ENCODE measurements at places on chromosomes 3 and 15.

DNA sequence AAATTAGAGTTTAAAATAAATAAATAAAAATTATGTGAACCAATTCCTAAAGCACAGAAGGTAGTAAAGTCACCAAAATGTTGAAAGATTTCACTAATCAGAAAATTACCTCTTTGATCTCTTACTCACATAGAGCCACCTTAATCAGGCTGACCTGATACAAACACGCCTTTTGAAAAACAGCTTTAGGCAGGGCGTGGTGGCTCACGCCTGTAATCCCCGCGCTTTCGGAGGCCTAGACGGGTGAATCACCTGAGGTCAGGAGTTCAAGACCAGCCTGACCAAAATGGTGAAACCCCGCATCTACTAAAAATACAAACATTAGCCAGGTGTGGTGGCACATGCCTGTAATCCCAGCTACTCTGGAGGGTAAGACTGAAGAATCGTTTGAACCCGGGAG, 1197.3 kb downstream of the ROBO1 start:
- no peak for DNase-seq

DNA sequence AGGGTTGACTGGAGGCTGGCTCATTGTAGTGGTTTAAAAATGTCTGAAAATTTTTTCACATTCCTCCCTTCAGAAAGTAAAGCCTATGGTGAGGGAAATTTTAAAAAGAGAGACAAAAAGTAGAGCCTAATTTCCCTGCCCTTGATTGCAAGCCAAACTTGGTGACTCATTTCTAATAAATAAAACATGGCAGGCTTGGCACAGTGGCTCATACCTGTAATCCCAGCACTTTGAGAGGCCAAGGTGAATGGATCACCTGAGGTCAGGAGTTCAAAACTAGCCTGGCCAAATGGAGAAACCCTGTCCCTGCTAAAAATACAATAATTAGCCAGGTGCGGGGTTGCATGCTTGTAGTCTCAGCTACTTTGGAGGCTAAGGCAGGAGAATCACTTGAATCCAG, 18.9 kb upstream of the ARRDC4 start:
- no peak for DNase-seq

DNA sequence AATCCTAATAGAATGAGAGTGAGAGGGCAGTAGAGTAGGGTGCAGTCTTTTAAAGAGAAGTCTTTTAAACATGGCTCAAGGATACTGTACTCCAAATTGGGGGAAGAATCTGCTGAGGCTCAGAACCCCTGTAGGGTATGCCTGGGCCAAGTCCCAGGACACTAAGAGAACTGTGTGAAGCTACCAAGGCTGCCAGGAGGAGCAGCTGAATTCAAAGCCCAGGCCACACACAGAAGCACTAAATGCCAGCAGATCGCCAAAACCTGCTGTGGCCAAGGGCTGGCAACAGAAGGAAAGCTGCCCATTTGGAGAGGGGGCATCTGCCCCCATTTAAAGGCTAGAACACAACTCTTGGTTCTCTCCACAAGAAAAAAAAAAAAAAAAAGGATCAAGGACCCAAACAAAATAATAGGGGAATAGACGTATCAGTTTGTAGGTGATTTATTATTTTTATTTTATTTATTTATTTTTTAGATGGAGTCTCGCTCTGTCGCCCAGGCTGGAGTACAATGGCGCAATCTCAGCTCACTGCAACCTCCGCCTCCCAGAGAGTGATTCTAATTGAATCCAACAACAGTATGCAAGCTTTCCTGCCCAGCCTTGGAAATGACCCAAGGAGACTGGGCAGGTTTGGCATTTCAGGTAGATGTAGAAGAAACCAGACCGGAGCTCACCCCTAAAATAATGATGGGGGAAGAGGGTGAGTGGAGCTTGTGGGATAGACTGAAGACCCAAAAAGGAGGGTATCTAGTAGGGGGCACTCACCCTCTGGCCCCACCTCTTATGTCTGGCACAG, 279.0 kb upstream of the WNT5A start:
- DNase-seq: no peak

DNA sequence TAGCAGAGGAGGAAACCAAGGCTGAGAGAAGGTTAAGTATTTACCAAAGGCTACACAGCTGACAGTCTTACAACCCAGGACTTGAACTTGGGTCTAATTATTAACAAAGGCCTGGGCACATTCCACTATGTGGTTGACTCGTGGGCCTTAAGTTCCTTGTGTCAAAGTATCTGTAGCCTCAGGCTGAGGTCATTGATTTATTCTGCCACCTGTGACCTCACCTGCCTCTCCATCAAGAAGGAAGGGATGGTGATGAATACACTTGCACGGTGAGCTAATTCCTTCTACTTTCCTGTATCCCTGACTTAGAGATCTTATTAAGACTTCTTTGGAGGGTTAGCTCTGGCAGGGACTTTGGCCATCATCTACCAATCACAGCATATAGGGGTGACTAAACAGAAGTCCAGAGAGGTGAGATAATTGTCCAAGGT, 19.9 kb upstream of the LRRC58 start:
- DNase-seq: no peak

DNA sequence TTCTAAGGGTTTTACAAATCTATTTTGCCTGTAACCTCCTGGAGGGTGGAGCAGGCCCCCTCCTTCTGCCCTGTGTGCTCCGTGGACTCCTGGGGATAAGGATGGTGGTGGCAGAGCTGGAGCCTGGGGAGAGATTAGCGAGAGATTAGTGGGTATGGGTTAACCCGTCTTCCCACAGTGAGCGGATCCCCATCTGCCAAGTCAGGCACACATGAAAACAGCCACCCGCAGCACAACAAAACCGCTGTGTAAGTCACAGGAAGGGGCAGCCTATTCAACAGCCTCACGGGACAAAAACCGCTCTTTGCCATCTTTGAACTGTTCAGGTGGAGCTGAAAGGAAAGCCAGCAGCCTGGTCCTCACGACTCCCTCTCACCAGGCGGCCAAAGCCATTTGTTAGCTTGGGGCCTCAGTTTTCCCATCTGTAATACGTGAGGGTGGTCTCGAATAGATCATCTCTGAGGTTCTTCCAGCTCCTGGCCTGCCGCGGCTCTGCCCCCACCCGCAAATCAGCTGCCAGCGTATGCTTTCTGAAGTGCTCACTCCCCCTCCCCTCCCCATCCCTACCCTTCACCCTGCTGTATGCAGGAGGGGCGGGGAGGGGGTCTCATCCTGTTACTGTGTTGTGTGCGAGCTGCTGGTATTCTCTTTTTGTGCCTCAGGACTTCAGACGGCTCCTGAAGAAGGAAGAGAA, 43.6 kb downstream of the PDIA5 start:
- DNase-seq: no peak

DNA sequence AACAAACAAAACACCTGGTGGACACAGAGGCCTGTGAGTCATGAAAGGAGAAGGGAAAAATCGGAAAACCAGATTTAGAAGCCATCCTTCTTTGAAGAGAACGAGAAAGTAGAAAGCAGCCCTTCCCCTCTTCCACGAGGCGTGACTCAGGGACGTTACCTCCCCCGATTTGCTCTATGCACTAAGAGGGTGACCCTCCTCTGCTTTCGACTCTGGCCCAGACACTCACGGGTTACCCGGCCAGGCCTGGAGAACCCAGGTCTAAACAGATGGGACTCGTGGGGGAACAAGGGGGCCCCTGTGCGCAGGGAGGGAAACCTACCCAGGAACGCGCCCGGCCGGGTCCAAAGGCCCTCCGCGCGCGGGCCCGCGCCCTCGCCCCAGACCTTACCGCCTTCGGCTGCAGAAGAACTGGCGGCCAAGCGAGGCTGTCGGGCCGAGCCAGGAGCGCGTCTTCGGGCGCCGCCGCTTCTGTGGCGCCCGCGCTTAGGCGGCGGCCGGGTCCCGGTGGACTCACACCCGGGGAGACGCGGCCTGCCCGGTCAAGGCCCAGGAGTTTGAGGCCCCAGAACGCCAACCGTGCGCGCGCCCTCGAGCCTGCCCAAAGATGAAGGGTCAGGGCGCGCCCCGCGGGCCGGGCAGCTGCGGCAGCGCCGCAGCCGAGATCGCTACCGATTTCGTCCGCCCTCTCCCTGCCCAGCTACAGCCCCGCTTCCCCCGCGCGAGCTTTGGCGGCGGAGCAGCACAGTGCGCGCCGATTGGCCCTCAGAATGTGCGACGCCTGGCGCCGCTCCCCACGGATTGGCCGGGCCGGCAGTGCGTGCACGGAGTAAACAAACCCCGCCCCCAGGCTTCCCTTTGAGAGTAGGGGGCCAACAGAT, at the start of gene TFDP2:
Gene TFDP2 (minus strand): TSS at position 753 of the 881 bp plus-strand sequence. CDS start 47,795 bp downstream, outside the sequence.
- peak; percentile 90 for DNase-seq

DNA sequence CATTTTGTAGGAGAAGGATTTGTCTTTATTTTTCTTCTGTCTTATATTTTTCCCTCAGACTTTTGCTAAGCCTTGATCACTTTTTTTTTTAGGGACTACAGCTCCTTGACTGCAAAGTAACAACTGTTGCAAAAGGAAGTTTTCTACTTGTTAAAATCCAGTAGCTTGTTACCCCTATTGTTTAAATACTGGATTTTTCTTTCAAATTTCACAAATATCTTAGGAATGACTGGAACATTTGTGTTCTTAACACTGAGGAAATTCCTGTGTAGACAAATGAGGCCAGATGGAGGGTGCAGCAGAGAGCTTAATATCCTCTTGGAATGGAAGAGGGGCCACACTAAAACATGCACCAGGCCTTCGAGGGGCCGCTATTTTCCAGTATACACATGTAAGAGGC, 3.2 kb upstream of the PGPEP1L start:
- no peak for DNase-seq

DNA sequence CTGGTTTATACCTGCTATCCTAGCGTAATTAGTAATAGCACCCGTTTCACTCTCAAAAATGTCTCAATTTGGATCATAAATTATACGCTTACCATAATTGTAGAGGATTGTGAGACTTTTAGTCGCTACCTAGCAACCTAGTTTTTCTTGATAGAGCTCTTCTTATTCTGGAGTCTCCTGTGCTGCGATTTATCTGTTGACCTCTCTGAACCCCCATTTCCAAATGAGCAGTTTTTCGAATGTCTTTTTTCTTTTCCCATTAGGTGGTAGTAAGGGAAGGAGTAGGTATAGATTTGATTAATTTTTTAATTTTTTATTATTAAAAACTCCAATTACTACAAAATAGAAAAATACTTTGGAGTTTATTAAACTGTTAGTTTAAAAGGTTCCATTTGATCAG, 10.6 kb downstream of the SETD5 start:
- no peak for DNase-seq

GRCh38 chr15:25169318-25169717, 214.5 kb downstream of the SNRPN start:
- DNase-seq: no peak

DNA sequence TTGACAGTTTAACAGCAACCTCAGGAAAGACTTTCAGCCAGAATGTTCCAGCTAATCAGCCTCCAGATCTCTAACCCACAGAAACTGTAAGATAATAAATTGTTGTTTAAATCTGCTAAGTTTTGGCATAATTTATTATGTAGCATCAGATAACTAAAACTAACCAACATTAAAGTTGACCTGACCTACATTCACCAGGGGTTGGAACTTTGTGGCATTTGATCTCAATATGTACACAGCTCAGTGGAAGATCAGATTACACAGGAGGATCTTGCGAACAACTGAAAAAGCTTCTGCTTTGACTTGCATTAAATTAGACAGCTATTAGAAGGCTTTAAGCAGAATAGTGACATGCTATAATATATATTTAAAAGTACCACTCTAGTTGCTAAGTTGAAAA, 91.4 kb upstream of the POU1F1 start:
- no peak for DNase-seq

DNA sequence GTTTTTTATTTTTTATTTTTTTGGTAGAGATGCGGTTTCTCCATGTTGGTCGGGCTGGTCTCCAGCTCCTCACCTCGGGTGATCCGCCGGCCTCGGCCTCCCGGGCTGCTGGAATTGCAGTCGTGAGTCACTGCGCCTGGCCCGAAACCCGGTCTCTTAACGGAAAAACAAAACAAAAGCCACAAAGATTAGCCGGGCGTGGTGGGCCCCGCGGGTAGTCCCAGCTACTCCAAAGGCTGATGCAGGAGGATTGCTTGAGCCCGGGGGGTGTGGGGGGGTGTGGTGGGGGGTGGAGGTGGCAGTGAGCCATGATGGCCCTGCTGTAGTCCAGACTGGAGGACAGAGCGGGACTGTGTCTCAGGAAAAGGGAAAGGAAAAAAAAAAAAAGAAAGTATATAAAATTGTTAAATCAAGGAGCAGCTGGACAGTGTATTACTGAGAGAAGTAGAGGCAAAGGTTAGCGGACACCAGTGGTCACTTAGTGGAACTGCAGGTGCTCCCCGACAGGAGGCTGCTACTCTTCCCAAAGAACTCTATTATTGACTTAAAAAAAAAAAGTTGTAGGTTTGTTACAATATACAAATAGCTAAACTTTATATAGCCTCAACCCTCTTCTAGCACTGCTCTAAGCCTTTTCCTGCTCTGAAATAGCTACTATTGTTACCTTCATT, 30.3 kb upstream of the TUBGCP5 start:
- no peak for DNase-seq

- DNase-seq: no peak
Measured at GRCh38 chr15:70383856-70384255, 286.1 kb upstream of the TLE3 start.

DNA sequence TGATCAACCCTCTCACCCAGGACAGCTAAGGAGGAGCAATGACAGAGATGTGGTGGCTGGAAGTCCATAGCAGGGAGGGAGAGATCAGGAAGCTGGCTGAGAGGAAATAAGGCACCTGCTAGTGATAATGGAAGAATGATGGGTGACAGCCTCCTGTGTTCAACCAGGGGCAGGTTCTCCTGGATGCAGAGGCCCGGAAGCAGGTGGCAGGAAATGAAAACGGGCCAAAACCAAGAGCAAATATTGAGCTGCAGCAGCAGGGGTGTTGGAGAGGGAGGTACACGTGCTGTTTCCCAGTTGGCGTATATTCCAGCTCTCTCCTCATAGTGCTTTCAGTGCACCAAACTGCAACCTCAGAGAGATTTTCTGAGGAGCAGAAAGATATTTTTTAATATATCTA, 213.4 kb upstream of the TBL1XR1 start:
- DNase-seq: no peak

DNA sequence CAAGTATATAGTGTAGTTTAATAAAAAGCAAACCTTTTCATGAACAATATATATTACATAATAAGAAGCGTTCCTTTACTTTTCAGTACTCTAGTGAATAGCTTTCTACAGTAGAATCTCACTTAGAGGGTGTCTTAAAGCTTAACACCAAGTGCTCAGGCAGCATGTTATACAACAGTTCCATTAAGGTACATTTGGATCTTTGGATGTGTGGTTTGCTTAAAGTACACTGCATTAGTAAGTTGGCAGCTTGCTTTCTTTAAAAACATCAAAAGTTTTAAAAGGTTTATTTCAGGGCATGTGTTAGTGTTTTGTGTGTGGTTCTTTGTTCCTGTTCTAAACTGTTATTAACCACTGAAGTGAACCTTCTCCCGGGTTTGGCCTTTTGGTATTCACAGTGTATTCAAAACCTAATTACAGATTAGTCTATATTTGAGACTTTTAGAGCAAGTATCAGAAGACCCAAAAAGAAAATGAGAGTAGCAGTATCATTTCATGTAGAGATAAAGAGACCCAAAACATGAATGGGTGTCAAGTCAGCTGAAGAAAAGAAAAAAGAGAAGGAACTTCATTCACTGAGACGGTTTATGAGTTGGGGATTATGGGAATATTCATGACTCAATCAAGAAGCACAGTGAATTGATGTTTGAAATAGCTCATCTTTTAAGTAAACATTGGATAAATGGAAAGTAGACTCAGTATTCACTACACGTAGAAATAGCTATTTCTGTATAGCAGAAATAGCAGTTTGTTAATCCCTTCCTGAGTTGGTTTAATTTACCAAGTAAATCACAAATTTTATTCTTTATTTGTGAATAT, 93.9 kb downstream of the OPA1 start:
- no peak for DNase-seq
